ENCODE measurements at places on chromosomes 3 and 15. TPM values are rescaled to one million over a fixed set of nuclear protein-coding genes. Genes with fewer than 3 reads are reported as not detected.

TIGIT gene
- polyA plus RNA-seq, result 0.07 TPM

SLC6A1 gene
- 0.57 TPM for polyA plus RNA-seq

CNTN3 gene
- polyA plus RNA-seq, result 7.3 TPM

ADGRG7 gene
- not detected for polyA plus RNA-seq

- DNase-seq, result peak; percentile 36
These were observed 24.9 kb downstream of the TMEM207 start for GRCh38 chr3:190424478-190425439.

- no peak for DNase-seq
These were observed 28.8 kb upstream of the TRIM59 start for GRCh38 chr3:160478338-160478737.

DNA sequence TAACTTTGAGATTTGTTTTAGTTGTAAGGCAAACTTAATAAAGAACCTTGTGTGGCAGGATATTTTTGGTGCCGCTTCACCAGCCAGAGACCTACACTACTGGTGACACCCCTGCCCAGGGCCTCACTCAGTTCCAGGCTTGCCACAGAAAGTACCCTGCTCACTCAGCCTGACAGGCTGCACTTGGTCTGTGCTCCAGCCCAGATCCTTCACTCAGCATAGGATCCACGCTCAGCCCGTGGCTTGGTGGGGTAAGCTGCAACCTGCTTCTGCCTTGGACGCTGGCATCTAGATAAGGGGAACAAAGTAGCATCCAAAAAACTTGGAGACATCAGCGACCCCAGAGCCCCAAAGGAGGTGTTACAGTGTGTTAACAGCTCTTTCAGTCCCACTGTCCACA is 825.5 kb downstream of the EPHA3 start:
- no peak for DNase-seq

DNA sequence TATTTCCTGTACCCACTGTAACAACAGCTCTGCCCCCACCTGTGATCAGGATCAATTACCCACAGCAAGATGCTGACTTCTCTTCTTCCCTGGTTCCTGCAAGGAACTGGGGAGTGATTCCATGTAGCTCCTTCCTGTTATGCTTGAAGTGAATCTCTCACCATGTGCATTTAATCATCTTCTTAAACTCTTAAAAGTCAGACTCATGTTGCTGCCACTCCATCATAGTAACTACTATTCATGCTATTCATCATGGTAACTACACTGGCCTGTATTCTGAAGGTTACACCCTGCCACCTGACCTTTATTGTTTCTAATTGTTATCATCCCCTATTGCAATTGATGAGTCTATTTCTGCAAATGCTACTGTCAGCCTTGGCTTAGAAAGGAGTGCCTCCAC is 89.5 kb downstream of the SUCNR1 start:
- DNase-seq, result no peak

DNA sequence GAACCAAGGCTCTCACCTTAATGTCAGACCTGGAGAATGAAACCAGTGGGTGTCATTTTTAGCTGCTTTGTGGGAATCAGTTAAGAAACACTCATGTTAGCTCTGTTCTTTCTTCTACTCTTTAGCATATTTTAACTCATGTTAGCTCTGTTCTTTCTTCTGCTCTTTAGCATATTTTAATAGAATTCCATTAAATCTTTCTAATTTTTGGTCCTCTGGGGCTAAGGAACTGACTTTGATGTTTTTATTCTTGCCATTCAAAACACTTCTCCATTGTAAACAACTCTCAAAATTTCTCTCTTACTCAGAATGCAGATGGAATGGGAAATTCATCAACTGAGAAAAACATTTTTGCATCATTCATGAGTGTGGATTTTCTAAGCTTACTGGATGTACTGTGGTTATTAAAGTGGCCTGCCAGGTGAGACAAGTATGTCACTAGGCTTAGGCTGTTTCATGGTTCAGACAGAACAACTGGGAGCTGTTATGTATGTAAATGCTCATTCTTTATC is 680.6 kb downstream of the ROBO2 start:
- DNase-seq, result no peak

DNA sequence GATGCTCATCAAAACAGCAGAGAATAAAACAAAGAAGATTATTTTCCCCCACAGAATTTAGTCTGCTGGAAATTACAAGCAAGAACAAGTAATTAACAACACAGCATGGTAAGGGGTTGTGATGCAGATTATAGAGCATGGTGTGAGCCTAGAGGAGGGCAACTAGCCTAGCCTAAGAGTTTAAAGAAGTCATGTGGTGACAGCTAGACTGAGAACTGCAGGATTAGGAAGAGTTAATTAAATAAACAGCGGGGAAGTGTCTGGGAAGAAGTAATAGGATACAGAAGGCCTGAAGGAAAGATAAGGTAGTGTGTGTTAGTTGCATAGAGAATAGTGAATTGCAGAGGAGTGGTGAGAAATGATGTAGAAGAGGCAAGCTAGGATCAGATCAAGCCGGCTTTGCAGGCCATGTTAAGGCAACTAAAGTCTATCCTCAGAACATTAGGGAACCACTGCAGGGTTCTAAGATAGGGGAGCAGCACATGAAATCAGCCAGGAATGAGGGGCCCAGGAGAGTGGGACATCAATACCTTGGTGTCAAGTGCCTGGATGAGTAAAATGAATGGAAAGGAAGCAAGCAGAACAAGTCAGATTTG is 11.9 kb upstream of the PKM start:
- no peak for DNase-seq
